ENCODE measurements at places on chromosomes 2 and 18. TPM values are rescaled to one million over a fixed set of nuclear protein-coding genes. Genes with fewer than 3 reads are reported as not detected.

KCNE4 gene
- total RNA-seq = not detected

- H3K4me1 ChIP-seq = no peaks in the 10 kb centered on the region
- no peak overlapping the region for H3K27ac ChIP-seq
Observed at GRCh38 chr18:5317186-5317585, 21.7 kb upstream of the ZBTB14 start.

CABYR gene
- 3.0 TPM for total RNA-seq

- H3K4me1 ChIP-seq = no peaks in the 10 kb centered on the region
- H3K27ac ChIP-seq = no peak overlapping the region
- no peaks in the 10 kb centered on the region for H3K36me3 ChIP-seq
- no peaks in the 10 kb centered on the region for H3K27me3 ChIP-seq
- no peak overlapping the region for H3K4me3 ChIP-seq
- DNase-seq = no peak
Observed at GRCh38 chr2:133130548-133131246, 437.6 kb downstream of the NCKAP5 start.

DNA sequence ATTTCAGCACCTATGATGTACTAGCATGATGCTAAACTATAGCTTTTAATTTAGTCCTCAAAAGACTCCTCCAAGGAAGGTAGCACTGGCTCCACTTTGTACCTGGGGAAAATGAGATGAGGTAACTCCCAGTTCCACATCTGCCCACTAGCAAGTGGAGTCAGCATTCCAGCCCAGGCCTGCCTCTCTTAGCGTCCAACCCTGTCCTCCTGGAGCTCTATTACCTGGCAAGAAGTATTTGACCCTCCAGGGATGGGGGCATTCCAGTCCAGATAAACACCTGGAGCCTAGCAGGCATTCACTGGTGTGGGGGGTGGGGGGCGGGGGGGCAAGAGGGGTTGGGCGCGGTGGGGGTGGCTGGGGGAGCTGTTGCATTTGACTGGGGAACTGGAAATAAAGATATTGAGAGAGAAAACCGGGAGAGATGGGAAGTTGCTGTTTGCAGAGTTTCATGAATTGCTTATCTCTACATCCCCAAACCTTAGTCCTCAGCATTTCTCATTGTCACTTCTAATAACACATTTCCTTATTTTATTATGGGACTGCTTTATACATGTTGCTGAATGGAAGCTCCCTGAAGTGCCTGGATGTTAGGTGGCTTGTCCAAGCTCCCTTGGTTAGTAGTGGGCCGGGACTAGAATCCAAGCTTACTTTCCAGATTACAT, 22.0 kb upstream of the FZD5 start:
- peaks cover 4% of the 10 kb centered on the region for H3K4me1 ChIP-seq
- no peaks in the 10 kb centered on the region for H3K27me3 ChIP-seq
- no peaks in the 10 kb centered on the region for H3K36me3 ChIP-seq
- H3K4me3 ChIP-seq = no peak overlapping the region

OTX1 gene
- total RNA-seq = 1.4 TPM

- H3K36me3 ChIP-seq = no peaks in the 10 kb centered on the region
- H3K4me3 ChIP-seq = no peak overlapping the region
- DNase-seq = no peak
- H3K4me1 ChIP-seq = peaks cover 10% of the 10 kb centered on the region
Observed at GRCh38 chr2:96423828-96424227, 81.3 kb downstream of the NEURL3 start.

- no peak for DNase-seq
- no peaks in the 10 kb centered on the region for H3K36me3 ChIP-seq
- no peaks in the 10 kb centered on the region for H3K27me3 ChIP-seq
- H3K4me1 ChIP-seq = peaks cover 7% of the 10 kb centered on the region
- no peak overlapping the region for H3K4me3 ChIP-seq
- no peak overlapping the region for H3K27ac ChIP-seq
Observed at GRCh38 chr2:205565142-205565522, 117.2 kb upstream of the NRP2 start.

DNA sequence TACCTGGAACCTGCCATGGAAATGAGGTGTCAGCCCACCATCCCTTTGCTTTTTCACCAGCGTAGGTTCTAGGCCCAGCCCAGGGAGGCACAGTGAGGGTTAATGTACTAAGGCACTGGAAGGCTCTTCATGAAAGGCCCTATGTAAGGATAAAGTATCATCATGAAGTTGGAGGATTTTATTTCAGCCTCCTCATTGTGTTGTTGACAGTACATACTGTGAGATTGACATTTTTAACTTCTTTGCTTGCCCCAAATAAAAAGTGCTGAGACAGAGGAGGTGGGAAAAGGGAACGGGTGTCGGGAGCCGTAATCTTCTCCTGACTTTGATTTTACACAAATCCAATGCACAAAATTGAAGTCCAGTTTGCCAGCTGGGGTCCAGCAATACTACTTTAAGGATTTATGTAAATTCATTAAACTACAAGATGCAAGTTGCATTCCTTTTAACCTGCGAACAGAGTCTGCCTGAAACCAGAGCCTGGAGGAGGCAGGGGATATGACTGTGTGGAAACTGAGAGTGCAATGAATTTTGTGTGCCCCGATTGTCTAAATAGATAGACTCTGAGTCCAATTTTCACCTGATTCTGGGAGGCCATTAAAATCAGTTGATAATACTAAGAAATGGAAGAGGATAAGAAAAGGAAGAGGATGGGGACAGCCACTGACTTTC, 5.4 kb upstream of the NCKAP5 start:
- peaks cover 1% of the 10 kb centered on the region for H3K4me1 ChIP-seq
- no peak overlapping the region for H3K4me3 ChIP-seq
- no peak overlapping the region for H3K27ac ChIP-seq
- peaks cover 10% of the 10 kb centered on the region for H3K27me3 ChIP-seq
- no peak for DNase-seq

- H3K36me3 ChIP-seq = peaks cover 6% of the 10 kb centered on the region
- no peaks in the 10 kb centered on the region for H3K27me3 ChIP-seq
- no peak for DNase-seq
- H3K4me3 ChIP-seq = no peak overlapping the region
- H3K4me1 ChIP-seq = peaks cover 8% of the 10 kb centered on the region
Observed at GRCh38 chr18:2089396-2089795, 481.9 kb downstream of the METTL4 start.

TMEM198 gene
- 6.3 TPM for total RNA-seq

CHRNG gene
- not detected for total RNA-seq

GRCh38 chr2:191359133-191359532, 113.9 kb downstream of the MYO1B start:
- peaks cover 49% of the 10 kb centered on the region for H3K36me3 ChIP-seq
- no peak overlapping the region for H3K4me3 ChIP-seq
- no peak for DNase-seq

STARD6 gene
- not detected for total RNA-seq

- no peaks in the 10 kb centered on the region for H3K4me1 ChIP-seq
- no peaks in the 10 kb centered on the region for H3K36me3 ChIP-seq
- no peak overlapping the region for H3K4me3 ChIP-seq
- no peak overlapping the region for H3K27ac ChIP-seq
- DNase-seq = no peak
- H3K27me3 ChIP-seq = no peaks in the 10 kb centered on the region
Observed at GRCh38 chr2:241771286-241772062, 5.1 kb upstream of the GAL3ST2 start.

TFPI gene
- total RNA-seq = 71.1 TPM

FBXO41 gene
- 3.7 TPM for total RNA-seq

GRCh38 chr2:42138163-42139015, 30.8 kb upstream of the EML4 start:
- H3K36me3 ChIP-seq = no peaks in the 10 kb centered on the region
- H3K4me1 ChIP-seq = peaks cover 41% of the 10 kb centered on the region

GRCh38 chr2:128311755-128312341, 6.8 kb downstream of the HS6ST1 start:
- H3K4me3 ChIP-seq = no peak overlapping the region
- no peak for DNase-seq
- no peaks in the 10 kb centered on the region for H3K27me3 ChIP-seq
- H3K27ac ChIP-seq = no peak overlapping the region
- peaks cover 18% of the 10 kb centered on the region for H3K4me1 ChIP-seq

- DNase-seq = no peak
- H3K4me1 ChIP-seq = peaks cover 35% of the 10 kb centered on the region
- no peaks in the 10 kb centered on the region for H3K36me3 ChIP-seq
- H3K27ac ChIP-seq = no peak overlapping the region
Observed at GRCh38 chr2:162258686-162259085, 15.4 kb upstream of the FAP start.

ASAP2 gene
- total RNA-seq = 80.8 TPM

CXCR4 gene
- total RNA-seq = 0.54 TPM

ALPI gene
- total RNA-seq = not detected

SLC35F6 gene
- total RNA-seq = 76.9 TPM

PLA2R1 gene
- 7.5 TPM for total RNA-seq

DNA sequence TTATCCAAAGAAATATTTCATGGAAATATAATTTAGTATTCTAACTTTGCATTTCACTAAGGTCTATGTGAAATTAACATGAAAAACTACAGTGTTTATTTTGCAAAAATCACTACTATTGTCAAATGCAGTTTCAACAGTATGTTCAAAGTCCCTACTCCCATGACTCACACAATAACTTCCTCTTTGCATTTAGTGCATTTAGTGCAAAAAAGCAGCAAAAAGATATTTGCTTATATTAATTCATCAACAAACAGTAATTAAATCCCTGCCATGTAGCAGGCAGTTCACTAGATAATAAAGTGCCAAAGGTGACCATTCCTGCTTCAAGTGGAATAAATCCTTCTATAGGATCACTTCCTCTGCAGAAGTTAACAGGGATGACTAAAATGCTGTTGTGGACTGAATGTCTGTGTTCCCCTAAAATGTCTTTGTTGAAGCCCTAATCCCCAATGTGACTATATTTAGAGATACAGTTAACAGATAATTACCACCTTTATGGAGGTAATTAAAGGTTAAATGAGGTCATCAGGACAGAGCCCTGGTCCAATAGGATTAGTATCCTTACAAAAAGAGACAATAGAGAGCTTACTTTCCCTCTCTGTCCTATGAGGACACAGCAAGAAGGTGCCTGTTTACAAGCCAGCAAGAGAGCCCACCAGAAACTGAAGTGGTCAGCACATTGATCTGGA, 61.7 kb downstream of the STK39 start:
- no peak overlapping the region for H3K4me3 ChIP-seq
- peaks cover 19% of the 10 kb centered on the region for H3K4me1 ChIP-seq
- H3K27ac ChIP-seq = no peak overlapping the region
- no peaks in the 10 kb centered on the region for H3K27me3 ChIP-seq
- H3K36me3 ChIP-seq = peaks cover 8% of the 10 kb centered on the region

- no peaks in the 10 kb centered on the region for H3K4me1 ChIP-seq
- H3K27ac ChIP-seq = no peak overlapping the region
- no peak overlapping the region for H3K4me3 ChIP-seq
- H3K36me3 ChIP-seq = no peaks in the 10 kb centered on the region
- H3K27me3 ChIP-seq = no peaks in the 10 kb centered on the region
- DNase-seq = no peak
Observed at GRCh38 chr18:24831871-24832665, 371.6 kb downstream of the HRH4 start.

ASTL gene
- total RNA-seq = not detected

GRCh38 chr2:239199041-239199768, 201.6 kb downstream of the HDAC4 start:
- H3K4me3 ChIP-seq = no peak overlapping the region
- peaks cover 8% of the 10 kb centered on the region for H3K4me1 ChIP-seq
- H3K27me3 ChIP-seq = no peaks in the 10 kb centered on the region
- DNase-seq = no peak

GRCh38 chr18:10354241-10354811, 100.1 kb upstream of the APCDD1 start:
- no peak for DNase-seq
- H3K27me3 ChIP-seq = no peaks in the 10 kb centered on the region
- H3K4me1 ChIP-seq = peaks cover 8% of the 10 kb centered on the region
- H3K36me3 ChIP-seq = no peaks in the 10 kb centered on the region
- no peak overlapping the region for H3K27ac ChIP-seq

FAM98A gene
- 69.0 TPM for total RNA-seq

Measured in MCF 10A (cell line).